ENCODE measurements at places on chromosomes 6 and 20.

DNA sequence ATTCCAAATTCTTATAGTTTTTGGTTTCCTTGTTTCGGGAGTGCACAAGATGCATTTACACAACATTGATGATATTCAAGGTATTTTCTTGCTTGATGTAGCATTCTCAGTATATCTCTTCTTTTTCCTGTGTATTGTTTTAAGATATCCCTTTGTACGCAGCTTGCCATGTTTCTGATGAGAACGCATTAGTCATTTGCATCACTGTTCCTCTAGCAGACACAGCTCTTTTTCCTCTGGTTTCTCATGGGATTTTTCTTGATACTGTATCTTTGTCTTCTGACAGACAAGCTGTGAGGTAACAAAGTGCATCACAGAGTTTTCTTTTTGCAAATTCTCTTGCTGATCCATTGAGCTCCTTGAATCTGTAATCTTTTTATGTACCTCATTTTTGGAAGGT, 146.4 kb downstream of the SLC22A3 start:
- no peak for DNase-seq

GRCh38 chr6:128731249-128732165, 151.4 kb upstream of the LAMA2 start:
- no peak for DNase-seq

DNA sequence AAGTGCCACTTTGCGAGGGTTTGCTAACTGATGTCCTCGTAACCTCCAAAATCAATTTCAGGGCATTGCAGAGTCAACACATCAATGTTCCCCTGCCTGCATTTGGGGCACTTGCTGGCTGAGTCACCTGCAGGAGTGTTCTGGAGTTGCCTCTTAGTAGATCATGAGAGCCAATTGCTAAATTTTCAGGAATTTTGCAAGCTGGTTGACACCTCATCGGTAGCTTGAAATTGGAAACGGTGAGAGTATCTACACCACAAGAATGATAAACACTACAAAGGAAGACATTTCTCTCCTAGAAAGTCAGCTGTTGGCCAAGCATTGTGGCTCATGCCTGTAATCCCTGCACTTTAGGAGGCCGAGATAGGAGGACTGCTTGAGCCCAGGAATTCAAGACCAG, 10.8 kb upstream of the BFSP1 start:
- DNase-seq, result no peak

DNA sequence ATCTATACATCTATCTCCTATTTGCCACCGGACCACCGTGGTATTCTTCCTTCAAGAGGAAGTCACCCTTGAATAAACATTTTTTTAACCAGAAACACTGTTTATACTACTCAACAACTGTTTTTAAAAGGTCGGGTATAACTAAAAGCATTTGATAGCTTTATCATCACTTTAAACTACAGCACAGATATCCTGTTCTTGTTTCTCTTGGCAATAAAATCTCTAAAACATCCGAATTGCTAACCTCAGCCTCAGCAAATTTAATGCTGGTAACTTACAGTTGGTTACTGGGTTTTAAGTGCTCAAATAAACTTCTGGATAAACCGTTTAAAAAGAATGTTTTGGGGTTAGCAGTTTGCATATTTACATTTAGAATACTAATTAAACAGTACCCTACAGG, 20.4 kb downstream of the ZUP1 start:
- no peak for DNase-seq

GRCh38 chr6:52667572-52667971, 3.3 kb upstream of the TMEM14A start:
- DNase-seq, result no peak

GRCh38 chr6:36968266-36968977, 13.9 kb downstream of the PI16 start:
- no peak for DNase-seq

DNA sequence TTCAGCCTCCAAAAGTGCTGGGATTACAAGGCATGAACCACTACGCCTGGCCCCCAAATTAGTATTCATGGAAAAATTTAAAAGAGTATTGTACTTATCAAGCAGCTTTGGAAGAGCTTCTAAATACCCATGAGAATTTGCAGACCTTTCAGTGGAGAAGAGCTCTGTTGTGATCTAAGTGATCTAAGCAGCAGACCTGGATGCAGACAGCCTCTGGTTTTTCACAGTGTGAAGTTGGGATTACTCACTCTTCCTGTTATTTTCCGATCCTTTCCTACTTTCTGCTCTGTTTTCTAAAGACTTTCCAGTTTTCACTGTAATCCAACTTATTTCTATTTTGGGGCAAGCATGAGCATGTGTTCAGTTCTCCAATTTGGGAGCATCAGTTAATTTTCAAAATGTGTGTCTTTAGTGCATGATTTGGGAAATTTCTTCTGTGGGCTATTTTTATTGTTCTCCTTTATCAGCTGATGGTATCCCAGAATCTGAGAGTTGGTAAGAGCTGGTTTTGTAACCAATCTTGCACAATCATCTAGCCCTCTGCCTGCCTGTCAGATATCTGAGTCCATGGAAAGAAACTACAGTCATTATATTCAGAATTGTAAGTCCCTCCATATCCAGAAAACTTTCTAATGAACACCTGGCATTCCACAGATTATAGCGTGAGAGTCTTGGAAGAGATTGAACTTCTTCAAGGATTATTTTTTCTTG, 207.7 kb upstream of the DTNBP1 start:
- no peak for DNase-seq

GRCh38 chr6:31940256-31940664, 5.6 kb upstream of the CFB start:
- DNase-seq, result no peak

- DNase-seq, result no peak
Measured at GRCh38 chr6:52123251-52123650, 35.8 kb upstream of the PKHD1 start.

DNA sequence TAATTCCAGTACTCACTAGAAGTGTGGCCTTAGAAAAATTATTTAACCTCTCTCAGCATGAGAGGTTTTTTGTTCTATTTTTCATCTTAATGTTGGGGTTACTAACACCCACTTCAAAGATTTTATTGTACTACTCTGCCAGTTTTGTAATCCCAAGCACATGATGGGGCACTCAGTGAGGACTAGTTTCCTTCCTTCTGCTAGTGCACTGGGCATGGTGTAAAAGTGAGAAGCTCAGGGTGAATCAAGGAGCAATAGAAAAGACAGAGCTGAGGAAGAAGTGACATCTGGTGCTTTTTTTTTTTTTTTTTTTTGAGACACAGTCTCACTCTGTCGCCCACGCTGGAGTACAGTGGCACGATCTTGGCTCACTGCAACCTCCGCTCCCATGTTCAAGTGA, 439.4 kb upstream of the ARID1B start:
- DNase-seq, result no peak

DNA sequence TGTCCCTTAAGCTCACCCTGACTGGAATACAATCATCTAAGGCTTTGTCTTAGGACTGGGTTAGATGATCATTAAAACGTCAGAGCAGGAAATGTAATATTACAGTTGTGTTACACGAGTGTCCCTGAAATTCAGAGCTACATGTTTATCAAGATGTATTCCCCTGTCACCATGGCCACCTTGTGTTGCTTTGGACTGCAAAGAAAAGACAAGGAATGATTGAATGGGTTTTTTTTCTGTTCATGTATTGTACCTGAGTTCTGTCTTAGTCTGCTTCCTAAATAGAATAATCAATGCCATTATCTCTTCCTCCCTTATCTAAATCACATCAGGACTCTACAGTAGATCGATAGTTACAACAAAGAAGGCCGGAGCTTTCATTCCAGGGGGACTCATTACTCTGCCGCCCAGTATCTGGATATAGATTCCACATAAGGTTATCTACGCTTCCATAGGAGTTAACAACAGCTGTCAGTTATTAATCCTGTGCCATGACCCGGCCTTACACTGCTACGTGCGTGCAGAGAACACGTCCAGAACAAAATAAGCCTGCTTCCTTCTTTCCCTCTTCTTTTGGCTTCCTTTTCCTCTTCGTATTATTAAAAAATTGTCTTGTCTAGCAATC, 274.1 kb upstream of the SASH1 start:
- DNase-seq, result no peak

DNA sequence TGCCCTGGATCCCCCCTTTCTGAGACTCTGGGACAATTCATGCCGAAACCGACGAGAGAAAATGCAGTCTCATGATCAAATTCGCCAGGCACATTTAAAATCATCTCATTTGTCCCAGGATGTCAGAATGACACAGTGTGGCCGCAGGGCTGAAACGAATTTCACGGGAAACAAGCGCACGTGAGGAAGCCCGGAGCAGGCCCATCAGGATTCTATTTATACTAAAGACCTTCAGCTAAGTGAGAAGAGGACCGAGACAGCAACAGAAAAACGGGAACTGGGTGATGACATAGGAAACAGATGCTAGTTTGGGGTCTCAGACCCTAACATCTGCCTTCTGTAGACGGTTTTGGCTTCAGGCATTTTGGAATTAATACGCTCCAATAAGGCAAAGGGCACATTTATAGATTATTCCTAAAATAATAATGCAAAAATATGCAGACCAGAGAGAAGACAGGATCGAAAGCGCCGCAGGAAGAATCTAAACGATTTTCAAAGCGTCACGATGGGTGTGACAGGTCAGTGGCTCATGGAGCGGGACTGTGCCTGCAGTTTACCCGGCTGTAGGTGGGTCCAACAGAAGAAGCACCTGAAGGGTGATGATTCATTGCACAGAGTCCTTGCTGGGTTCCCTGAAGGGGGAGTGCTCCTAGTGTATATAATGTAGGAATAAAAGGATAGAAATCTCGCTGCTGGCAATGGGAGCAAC, 80.8 kb upstream of the MPC1 start:
- DNase-seq, result no peak

DNA sequence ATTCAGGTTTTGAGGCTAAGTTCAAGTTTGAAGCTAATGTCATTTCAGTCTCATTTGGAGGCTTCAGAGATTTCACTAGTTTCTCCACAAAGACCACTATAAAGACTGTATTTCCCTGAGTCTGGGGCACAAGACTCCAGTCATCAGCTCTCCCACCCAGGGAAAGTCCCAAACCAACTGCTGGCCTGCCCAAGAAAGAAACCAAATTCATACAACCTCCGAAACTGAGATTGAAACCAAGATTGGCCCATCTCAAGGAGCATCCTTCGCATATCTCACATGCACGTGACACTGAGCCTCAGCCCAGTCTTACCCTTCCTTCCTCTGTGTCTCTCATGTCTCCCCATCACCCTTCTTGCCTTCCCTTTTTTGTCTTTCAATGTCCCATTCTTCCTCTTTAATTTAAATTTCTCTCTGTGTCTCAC, 3.5 kb upstream of the LTA start:
- DNase-seq, result no peak

- no peak for DNase-seq
Measured at GRCh38 chr6:119742188-119742803, 392.7 kb upstream of the MAN1A1 start.

- DNase-seq, result no peak
Measured at GRCh38 chr6:130836055-130836640, 8.9 kb downstream of the SMLR1 start.

DNA sequence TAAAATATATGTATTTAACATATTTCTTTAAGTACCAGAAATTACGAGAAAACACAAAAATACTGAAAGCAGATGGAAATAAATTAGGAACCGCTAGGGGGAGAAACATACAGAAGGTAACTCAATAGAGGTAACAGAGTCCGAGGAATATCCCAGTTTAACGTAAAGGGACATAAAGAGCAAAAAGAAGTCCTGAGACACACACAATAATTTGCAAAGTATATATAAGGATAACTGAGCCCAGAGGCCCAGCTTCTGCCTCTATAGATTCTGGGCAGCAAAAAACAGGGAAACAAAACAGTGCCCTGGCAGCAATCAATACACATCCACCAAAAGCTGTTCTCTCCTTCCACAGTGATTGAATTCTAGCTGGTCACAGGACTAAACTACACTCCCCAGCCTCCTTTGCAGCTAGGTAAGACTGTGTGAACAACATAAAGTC, 15.1 kb downstream of the TBC1D32 start:
- no peak for DNase-seq

- DNase-seq, result no peak
Measured at GRCh38 chr6:77535172-77535571, 71.9 kb upstream of the HTR1B start.

- DNase-seq, result no peak
Measured at GRCh38 chr6:154096834-154097233, 57.8 kb downstream of the OPRM1 start.

- DNase-seq, result no peak
Measured at GRCh38 chr20:64021124-64021975, 14.6 kb upstream of the C20orf204 start.

DNA sequence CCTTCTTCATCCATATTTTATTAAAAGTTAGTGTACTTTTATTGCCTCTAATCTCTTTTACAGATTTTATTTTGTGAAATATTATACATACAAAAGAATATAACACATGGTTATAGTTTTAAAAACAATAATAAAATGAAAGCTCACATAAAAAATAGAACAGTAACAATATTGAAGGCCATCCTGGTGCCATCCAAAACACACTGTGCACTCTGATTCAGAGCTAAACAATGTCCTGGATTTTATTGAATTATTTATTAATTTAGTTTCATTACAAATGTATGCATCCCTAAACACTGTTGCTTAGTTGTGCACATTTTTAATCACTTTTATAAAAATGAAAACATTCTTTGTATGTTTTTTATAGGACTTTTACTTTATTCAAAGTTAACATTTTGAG, 32.9 kb downstream of the RNF217 start:
- DNase-seq, result no peak

GRCh38 chr20:58650181-58650775, 805 bp upstream of the STX16 start:
- DNase-seq, result no peak

GRCh38 chr6:26230351-26230750, 134.6 kb upstream of the BTN3A2 start:
- no peak for DNase-seq

DNA sequence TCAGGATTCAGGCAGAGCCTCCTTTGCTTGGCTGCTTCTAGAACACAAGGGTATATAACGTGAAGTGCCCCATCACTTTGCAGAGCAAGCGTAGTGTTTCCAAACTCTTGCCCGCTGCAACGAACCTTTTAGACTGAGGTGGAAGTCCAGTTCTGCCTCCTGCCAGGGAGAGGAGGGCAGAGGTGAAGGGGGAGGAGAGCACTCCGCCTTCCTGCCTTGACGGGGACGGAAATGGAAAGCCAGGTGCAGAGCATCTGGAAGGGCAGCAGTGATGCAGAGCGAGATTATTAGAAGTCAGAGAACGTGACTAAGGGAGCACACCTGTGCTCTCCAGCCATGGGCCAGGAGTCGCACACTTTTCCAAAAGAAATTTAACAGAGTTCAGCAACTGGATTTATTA, 63.4 kb downstream of the RREB1 start:
- DNase-seq, result no peak

DNA sequence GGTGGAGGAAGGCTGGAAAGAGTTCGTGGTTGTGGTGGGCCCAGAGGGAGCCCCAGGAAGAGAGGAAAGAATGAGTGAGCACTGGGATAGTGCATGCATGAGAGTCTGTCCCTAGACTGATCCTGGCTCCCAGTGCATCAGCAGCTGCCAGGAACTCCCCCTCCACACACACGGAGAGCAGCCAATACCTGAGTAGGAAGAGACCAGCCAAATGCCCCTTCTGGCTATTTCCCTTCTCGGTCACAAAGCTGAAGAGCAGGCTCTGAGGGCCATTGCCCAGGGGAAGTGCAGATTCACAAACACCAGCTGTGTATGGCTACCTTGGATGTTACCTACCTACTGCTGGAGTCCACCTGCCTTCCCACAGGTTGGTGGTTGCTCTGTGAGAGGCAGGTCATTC, 45.1 kb downstream of the GABRR2 start:
- DNase-seq, result no peak

Data from cortex of kidney (tissue), 1 donor.